Upper lobe of left lung (tissue), 6 donors: ENCODE measurements at places on chromosomes 4 and X. TPM values are rescaled to one million over a fixed set of nuclear protein-coding genes. Genes with fewer than 3 reads are reported as not detected.

LUZP4 gene
- not detected for total RNA-seq

TXK gene
- total RNA-seq = 7.4 TPM

MAGEA2B gene
- not detected for total RNA-seq

LRRC66 gene
- 0.30 TPM for total RNA-seq
